Stimulated activated CD4-positive, alpha-beta T cell treated with anti-CD3 and anti-CD28 coated beads, Interleukin-4, amount 100 ng/mL, for 4 hours (primary cell): ENCODE measurements at places on chromosomes 11 and 22.
A peak's percentile ranks its signal among the peaks of the same experiment; 100 is the strongest.

GRCh38 chr22:31637447-31637890 is 24.5 kb downstream of the PISD start:
- DNase-seq: no peak

DNA sequence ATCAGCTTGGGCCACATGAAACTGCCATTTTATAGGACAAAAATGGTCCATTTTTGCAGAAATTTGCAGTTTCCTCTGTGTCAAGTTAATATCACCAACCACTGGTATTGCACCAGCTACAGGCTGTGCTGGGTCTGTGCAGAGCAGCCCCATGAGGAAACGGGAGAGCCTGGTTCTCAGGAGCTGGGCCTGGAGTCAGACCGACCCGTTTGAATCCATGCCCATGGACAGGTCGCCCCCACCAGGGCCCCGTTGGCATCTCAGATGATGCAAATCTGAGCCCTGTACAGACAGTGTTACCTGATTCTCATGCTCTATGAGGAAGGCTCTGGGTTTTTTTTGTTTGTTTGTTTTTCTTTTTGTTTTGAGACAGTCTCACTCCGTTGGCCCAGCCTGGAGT is 9.8 kb upstream of the SEC14L6 start:
- no peak for DNase-seq

- no peak for DNase-seq
Measured at GRCh38 chr22:47166033-47166404, 403.6 kb downstream of the TBC1D22A start.

- no peak for DNase-seq
Measured at GRCh38 chr11:35814081-35814695, 129.7 kb upstream of the LDLRAD3 start.

GRCh38 chr22:49369726-49370626 is 457.7 kb downstream of the BRD1 start:
- DNase-seq: no peak

DNA sequence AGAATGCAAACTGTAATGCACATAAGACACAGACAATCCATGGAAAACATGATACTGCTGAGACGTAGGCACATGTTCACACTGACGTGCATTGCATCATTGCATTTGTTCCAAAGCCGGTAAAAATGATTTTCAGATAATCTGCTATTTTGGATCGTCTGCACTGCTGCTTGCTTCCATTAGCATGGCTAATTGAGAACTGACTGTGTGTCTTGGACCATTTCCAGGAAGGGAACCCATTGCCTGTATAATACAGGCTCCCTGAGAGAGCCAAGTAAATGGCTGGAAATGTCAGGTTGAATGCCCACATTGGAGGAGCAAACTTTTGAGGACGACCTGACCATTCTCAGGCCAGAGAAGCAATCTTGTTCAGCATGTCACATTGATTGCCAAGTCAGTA is 304.8 kb downstream of the ST3GAL4 start:
- DNase-seq: no peak

DNA sequence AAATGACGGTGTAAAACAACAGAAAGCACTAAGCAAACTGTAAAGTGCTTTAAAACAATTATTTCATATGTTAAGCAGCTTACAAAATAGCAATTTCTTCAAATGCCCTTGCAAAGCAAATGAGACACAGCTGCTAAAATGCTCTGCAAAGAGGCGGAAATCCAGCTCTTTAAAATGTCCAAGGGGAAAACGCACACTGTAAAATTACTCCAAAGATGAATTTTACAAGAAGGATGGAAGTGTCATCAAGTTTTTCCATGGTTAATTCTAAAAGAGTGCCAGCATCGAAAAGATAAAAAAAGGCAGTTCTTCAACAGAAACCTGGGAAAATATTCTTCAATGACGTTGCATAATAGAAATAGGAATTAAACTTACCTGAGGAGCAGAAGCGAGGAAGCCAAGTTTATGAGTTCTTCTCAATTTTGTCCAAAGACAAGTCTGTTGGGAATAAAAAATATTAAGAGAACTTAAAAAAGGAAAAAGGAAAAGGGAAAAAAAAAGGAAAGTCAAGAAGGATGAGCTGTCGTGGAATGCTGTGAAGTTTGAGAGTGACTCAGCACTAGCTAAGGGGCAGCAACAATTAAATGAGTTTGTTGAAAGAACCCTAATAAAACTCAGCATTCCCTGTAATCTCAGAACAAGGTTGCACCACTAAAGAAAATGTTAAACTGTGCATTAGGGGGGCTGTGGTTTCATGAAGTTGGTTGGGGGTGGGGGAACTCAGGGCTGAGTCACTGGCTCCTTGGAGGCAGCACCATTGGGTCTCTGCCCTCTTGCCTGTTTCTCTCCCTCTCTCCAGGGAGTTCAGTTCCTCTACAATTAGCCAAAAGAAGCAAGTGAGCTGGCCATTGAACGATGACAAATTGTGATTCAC is 64.2 kb upstream of the BLID start:
- no peak for DNase-seq

DNA sequence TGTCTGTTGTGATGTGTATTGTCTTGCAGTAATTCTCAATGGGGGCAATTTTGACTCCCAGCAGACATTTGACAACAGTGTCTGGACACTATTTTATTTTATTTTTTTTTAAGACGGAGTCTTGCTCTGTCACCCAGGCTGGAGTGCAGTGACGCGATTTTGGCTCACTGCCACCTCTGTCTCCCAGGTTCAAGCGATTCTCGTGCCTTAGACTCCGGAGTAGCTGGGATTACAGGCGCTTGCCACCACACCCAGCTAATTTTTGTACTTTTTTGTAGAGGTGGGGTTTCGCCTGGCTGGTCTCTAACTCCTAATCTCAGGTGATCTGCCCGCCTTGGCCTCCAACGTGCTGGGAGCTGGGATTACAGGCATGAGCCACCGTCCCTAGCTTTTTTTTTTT is 1.4 kb downstream of the RPS6KB2 start:
- DNase-seq: no peak

- DNase-seq: no peak
Measured at GRCh38 chr11:78542007-78542406, 32.7 kb downstream of the NARS2 start.

GRCh38 chr11:9276571-9276970 is 11.4 kb upstream of the DENND5A start:
- no peak for DNase-seq

- DNase-seq: no peak
Measured at GRCh38 chr11:104581246-104581980, 316.8 kb downstream of the CASP12 start.

GRCh38 chr11:61280883-61281580 is 14.1 kb downstream of the VWCE start:
- no peak for DNase-seq

DNA sequence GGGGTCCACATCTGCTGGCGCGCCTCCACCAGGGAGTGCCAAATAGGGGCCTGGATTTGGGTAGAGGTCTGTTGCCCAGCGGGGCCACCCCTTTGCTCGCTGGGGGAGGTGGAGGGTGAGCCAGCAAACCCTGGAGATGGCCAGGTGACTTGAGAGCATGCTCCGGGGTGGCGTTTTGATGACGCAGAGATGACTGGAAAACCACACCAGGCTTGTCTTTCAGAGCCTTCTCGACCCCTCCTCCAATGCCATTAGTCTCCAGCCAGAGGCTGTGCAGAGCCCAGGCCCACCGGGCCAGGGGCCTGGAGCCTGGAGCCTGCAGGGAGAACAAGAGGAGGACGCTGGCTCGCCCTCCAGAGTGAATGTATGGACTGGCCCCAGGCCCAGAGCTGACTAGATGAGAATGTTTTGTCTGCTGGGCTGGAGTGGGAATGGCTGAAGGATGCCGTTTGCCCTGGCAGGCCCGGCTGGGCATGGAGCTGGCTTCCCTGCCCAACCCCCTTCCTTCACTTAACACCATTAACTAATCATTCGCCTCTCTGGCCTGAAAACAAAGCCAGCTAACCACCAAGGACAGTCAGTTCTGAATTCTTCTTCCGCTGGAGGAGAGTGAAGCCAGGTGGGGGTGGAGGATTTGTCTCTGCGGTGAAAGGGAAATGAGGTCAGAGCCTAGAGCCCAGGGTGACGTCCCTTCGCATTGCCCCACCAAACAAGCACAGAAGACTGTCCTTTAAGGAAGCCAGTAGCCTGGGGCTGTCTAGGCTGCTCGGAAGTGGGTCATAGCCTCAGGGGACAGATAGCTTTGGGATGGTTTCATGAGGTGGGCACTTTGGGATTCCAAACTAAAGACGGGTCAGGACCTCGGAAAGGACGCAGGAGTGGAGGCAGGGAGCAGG is 1.6 kb upstream of the MCAM start:
- DNase-seq: no peak

DNA sequence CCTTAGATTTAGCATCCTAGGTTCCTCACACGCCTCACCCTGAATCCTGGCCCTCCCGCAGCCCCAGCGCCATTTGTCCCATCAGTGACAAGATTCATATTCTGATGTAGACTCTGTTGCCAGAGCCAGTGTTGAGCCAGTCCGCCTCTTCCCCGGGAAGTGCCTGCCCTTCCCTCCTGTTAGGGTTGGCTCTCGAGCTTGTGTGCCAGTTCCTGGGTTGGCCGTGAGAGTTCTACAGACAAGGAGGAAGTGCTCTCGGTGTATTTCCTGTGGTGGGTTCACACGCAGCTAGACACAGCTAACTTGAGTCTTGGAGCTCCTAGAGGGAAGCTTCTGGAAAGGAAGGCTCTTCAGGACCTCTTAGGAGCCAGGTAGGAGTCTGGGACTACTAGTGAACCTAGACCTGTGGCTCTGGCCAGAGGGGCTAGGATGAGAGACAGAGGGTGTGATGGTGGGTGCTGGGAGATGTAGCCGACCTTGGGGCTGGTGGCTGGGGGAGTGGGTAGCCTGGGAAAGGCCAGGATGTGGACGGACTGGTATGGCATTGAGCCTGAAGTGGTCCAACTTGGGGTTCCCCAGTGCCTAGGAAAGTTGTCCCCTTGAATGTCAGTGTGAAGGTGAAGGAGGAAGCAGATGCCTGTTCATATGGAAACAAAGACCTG is at the start of gene IL18BP:
Gene IL18BP, plus strand, starts transcription at position 261 of the 662 bp plus-strand sequence. CDS start 1,076 bp downstream, outside the sequence.
- peak; percentile 11 for DNase-seq

DNA sequence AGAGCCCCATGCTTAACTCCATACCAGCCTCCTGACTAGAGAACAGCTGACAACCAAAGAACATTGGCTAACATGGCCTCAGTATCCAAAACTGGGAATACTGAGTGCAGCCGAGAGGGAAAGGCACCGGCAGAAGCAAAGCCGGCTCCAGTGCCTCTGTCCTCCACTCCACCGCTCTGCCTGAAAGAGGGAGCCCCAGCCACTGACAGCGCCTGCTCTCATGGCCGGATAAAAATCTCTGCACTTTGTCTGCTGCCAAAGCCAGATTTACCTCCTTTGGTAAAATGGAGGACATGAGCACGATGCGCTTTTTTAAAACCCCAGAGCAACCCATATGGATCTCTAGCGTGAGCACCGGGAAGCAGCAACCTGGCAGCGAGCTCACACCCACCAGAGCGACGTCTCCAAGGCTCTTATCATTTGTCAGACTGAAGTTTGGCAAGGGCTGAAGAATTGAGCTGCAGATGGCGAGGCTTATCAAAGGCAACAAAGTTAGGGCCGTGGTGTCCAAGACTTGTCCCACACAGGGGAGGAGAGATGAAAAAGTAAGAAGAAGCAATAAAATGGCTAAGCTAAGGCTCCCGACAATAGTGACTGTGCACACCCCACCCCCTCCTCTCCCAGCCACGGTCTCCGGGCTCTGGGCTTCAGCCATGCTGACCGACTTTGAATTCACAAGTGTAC is 71.4 kb downstream of the EFCAB6 start:
- no peak for DNase-seq

DNA sequence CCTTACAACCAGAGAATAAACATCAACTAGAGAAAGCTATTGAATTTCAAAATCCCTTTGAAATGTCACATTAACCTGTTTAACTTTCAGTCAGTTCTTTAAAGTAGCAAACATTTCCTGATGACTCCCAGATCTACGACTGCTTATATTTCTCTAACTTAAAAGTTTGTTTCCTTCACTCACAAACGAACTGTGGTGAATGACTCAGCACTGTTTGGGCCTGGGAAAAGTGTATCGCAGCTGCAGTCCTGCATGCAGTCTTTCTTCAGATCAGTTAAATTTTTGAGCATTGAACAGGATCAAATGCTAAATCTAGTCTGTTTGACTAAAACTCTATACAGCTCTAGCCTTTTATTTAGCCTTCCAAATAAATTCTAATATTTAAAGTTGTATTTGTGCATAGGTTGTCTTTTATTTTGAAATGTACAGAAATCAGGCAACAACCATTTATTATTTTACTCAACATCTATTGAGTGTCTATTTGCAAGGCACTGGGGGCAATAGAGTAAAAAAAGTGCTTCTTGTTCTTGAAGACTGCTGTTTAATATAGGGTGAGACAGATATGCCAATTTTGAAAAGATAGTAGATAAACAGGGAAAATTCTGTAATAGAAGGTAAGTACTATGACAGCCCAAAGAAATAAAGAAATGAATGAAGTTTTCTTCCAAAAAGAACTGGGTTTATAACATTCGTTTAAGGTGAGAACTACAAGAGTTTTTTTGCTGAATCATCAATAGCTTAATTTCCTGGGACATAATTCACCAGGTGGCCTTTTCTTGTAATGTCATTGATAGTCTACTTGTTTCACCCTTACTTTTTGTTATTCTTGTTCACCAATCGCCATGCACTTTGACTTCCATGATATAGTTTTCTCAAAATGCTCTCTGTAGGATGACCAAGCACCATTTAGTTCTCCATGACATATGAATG is 235.4 kb downstream of the METTL15 start:
- no peak for DNase-seq

DNA sequence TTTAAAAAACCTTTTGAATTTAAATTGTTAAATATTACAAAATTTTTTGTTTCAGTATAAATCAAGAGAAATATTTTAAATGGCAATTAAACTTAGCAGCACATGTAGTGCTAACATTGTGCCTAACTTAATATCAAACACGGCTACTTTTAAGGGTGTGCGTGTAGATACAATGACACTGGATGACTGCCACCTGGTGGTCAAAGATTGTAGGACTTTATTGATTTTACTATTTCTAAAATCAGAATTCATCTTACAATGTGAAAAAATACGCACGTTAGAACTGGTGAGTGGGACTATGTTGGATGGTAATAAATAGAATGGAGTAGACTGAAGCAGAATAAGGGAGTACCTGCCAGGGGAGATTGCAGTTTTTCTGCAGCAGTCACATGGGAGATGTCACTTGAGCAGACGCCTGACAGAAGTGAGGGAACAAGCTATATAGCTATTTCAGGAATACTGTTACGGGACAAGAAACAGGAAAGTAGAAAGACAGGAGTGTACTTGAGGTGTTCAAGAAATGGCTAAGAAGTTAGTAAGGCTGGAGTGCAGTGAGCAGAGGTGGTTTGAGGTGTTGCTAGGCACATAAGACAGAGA is 52.9 kb downstream of the UVRAG start:
- DNase-seq: peak; percentile 11

DNA sequence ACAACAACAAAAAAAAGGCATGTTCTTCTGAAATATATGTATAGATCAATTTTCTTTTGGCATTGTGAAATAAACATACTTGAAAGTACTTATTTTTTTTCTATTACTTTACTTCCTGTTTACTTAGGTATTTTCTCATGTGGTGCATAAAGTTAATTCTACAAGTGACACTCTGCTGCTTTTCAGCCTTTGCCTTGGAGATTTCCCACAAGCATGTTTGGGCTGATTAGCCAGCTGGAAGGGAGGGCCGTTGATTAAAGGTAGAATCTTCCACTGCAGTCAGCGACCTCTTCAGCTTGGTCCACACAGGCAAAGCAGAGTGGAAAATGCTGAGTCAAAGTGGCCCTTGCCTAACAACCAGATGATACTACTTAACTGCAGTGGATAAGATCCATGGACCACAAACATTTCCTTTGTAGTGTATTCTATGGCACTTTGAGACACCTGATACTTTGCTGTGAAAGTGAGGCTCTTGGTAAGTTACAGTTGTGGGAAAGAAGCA is 176.0 kb downstream of the ARHGAP42 start:
- no peak for DNase-seq

GRCh38 chr11:10693509-10694081 is at the start of gene IRAG1:
Gene IRAG1 (minus strand): TSS chr11:10693755. CDS start chr11:10693602, 153 bp downstream.
- no peak for DNase-seq
